ENCODE measurements at places on chromosomes 6 and 20.

DNA sequence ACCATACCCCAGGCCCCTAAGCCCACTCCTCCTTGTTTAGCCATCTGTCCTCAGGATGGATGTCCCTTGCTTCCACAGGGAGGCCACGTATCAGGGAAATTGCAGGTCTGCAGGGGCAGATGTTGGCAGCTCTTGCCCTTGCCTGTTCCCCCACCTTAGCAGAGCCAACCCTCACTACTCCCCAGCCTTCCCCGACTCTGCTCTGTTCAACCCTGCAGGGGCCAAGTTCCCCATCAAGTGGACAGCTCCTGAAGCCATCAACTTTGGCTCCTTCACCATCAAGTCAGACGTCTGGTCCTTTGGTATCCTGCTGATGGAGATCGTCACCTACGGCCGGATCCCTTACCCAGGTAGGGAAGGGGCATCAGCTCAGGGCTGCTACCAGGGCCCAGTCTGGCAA is 10.7 kb upstream of the TM9SF4 start:
- DNase-seq: no peak

GRCh38 chr20:3751675-3752385 is 15.7 kb downstream of the ADISSP start:
- peak; percentile 64 for DNase-seq

DNA sequence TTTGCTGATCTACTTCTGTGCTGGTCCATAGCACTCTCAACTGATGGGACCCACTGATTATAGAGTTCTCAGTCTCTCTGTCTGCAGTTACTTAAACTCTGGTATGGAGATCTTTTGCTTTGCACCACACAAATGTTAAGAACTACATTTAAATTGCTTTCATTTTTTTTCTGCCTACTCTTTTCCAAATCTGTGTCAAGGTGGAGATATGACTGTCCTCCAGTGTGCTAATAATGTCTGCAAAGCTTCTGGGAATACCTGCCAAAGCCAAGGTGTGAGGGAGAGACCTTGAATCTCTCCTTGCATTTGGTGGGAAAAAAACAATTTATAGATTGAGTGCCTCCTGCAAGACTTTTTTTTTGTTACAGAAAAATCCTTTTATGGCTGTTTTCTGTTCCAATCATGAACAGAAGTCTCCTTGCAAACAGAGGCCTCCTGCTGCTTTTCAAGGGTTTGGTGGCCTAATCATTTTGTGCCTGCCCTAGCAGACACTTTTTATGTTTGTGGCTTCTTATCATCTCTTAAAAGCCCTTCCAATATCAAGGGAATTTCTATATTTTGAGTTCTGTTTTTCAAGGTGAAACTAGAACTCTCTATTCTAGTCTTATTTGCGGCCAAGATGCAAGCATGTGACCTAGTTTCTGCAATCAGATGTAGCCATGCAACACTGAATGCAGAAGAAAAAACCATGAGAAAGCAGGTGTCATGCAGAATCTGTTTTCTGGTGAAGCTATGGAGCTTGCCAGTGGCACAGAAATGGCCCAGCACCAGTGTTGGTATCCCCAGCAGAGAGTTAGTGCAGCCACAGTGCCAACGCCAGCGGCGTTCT is 23.2 kb upstream of the AKIRIN2 start:
- no peak for DNase-seq

- no peak for DNase-seq
Measured at GRCh38 chr20:53657279-53657678, 63.6 kb upstream of the ZNF217 start.

DNA sequence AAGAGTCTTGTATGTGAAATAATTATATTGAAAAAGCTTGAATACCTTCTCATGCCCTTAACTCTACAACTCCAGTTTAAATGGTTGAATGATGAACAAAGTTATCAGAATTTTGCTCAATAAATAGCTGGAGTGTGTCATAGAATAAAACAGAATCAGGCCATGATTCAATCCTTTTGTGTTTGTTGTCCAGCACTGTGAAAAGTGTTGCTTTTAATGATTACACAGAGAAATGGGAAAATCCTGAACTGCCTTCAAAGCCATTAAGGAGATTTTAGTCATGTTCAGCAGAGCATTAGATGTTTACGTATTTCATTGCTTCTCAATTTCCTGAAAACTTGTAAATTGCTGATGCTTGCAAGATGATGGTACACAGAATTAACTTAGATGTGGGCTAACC is 262.9 kb upstream of the BTBD3 start:
- no peak for DNase-seq

DNA sequence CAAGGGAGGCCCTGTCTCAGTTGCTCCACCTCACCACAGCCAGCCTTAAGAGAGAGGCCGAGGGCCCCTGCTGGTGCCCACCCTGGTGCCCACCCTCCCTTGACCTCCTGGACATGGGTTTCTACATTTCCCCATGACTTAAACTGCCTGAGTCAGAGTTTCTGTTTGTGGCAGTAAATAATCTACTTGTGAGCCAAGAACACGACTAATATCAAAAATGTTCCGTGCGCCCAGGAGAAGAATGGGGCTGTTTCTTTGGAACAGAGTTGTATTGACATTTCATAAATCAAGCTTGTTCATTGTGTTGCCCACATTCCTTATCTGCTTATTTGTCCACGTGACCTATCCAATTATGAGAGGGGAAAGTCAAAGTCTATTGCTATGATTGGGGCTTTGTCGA is 143.5 kb downstream of the ANKRD60 start:
- DNase-seq: no peak

GRCh38 chr6:106037060-106037459 is 49.1 kb upstream of the PRDM1 start:
- no peak for DNase-seq

GRCh38 chr6:12012558-12013306 is 620 bp downstream of the HIVEP1 start:
- DNase-seq: peak; percentile 76

DNA sequence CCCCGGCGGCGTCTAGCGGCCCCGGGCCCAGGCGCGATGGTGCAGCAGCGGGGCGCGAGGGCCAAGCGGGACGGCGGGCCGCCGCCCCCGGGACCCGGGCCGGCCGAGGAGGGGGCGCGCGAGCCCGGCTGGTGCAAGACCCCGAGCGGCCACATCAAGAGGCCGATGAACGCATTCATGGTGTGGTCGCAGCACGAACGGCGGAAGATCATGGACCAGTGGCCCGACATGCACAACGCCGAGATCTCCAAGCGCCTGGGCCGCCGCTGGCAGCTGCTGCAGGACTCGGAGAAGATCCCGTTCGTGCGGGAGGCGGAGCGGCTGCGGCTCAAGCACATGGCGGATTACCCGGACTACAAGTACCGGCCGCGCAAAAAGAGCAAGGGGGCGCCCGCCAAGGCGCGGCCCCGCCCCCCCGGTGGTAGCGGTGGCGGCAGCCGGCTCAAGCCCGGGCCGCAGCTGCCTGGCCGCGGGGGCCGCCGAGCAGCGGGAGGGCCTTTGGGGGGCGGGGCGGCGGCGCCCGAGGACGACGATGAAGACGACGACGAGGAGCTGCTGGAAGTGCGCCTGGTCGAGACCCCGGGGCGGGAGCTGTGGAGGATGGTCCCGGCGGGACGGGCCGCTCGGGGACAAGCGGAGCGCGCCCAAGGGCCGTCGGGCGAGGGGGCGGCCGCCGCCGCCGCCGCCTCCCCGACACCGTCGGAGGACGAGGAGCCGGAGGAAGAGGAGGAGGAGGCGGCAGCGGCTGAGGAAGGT is 715 bp downstream of the SOX12 start:
- DNase-seq: peak; percentile 31

DNA sequence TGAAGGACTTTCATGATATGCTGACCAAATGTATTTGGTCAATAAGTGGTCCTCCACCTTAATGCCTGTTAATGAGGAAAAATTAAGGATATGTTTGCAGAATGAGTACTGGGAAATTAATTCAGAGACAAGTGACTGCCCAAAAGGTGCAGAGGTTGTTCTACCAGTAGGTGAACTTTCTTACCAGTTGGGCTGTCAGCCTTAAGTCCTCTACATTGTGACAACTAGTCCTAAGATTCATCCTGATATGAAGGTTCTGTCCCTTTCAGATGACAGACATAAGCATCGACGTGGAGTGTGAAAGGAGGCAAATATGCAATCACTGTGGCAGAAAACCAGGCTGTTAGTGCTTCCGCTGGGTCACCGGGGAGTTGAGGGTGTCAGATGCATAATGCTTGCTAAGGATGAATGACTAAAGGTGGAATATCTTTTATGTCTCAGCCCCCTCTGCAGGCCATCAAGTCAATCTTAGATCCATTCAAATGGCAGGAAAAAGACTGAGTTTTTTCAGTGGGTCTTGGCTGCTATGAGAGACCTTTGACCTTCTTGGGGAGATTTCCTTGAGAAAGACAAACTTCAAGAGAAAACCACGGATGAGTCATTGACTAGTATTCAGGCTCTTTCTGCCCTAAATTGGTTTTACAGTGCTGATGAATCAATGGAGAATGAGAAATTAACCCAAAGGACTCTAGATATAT is 226.0 kb downstream of the TPBG start:
- DNase-seq: no peak

GRCh38 chr20:20353576-20353975 is 14.3 kb upstream of the INSM1 start:
- DNase-seq: no peak

- DNase-seq: no peak
Measured at GRCh38 chr6:38187325-38187724, 367.8 kb downstream of the ZFAND3 start.

DNA sequence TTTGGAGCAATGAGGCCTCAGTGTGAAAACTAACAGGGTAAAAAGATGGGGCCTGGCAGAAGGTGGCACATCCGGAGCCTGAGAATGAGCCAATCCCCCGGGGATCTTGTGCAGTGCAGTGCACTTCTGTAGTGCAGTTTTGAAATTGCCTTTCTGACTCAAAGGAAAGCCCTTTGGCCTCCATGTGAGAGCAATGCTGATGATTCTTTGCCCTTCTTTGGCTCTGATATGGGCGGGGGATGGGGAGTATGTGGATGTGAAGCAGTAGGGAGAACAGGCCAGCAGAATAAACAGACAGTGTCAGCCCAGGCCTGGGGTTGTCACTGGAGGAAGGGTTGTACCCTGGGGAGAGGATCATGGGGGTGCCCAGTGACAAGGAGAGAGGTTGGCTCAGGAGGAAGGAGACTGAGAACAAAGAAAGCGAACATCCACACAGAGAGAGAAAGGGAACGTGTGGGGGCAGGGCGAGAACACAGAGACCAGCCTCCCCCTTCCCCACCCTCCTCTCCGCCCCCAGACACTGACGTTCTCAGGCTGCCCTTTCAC is 351.2 kb downstream of the CDC5L start:
- DNase-seq: no peak

DNA sequence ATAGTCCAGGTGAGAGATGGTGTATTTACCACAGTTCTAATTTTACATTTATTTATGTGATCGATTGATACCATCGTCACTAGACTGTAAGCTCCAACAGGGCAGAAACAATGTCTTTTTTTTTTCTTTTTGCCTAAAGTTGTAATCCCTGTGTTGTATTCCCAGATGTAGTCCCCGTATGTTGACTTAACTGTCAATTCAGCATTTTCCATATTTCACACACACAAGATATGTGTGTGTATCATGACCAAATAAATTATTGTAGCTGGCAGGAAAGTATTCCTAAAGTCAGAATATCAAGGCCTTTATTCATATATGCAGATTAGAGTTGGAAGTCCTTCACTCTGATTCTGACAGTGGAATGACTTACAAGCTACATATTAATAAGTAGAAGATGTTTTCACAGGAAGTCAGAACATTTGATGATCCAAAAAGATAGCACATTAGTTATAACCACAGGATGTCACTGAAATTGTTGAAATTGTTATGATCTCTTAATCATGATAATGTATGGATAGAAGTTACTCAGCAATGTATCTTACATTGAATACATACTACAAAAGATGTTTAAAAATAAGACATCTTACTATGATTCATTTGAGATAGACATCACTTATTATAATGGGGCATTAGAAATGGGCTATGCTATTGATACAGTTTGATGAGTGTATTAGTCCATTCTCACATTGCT is 10.6 kb downstream of the RNF182 start:
- DNase-seq: no peak

- no peak for DNase-seq
Measured at GRCh38 chr6:38531134-38531533, 108.6 kb downstream of the BTBD9 start.

- DNase-seq: no peak
Measured at GRCh38 chr20:61287583-61288275, 35.7 kb downstream of the CDH4 start.

DNA sequence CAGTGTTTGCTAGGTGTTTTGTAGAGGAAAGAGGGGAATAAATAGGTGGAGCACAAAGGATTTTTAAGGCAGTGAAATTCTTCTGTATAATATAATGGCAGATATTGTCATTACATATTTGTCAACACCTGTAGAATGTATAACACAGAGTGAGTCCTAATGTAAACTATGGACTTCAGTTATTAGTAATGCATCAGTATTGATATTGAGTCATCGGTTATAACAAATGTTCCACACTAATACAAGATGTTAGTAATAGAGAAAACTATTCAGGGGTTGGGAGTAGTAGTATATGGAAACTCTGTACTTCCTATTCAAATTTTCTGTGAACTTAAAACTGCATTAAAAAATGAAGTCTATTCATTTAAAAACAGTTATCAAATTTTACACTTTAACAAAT is 299.2 kb downstream of the UBE3D start:
- no peak for DNase-seq

DNA sequence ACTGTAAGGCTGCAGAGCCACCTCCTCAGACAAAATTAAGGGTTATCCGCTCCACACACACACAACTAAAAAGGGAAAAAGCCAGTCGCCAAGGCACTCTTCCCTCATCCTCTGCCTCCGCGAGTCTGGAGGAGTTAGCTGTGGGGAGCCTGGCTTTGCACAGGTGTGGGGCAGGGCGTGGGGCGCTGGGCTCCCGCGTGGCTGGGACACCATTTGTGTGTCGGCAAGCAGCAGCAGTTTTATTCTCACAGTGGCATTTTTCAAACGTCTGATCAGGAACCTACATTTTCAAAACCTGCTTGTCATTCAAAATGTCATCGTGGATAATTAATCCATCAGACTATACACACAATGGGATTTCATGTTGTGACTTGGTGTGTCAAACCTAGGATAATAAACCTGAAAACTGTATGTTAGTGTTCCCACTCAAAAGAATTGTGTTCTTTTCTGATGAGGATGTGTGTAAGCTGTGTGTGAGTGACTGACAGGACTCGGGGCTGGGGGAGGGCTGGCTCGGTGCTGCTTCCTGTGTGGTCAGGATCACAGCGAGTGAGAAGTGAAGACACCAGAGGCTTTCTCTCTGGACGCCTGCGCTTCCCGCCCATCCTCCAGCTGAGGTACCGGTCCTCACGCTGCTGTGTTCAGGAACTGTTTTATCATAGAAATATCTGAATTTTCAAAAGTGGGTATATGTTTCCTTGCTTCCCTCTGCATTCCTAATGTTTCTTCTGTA is 83.1 kb downstream of the IRF4 start:
- DNase-seq: peak; percentile 65
